ENCODE measurements at places on chromosomes 3 and 15.
A peak's percentile ranks its signal among the peaks of the same experiment; 100 is the strongest.

DNA sequence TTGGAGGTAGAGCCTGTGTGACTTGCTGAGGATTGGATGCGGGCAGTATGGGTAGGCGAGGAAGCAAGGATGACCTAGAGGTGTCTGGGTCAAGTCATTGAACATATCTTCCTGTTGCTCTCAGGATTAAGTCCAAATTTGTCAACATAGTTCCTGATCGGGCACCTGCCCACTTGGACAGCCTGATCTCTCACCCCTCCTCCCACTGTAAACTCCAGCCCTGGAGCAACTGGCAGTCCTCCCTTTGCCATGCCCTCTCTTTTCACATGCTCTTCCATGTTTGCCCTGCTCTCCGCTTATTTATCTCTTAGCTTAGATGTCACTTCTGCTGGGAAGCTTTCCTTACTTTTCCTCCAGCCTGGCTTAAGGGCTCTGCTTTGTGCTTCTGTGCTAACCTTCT, 47.6 kb upstream of the PPP4R2 start:
- DNase-seq: no peak

- DNase-seq: no peak
These were observed 3.4 kb upstream of the PPP1R14D start for GRCh38 chr15:40831861-40832260.

DNA sequence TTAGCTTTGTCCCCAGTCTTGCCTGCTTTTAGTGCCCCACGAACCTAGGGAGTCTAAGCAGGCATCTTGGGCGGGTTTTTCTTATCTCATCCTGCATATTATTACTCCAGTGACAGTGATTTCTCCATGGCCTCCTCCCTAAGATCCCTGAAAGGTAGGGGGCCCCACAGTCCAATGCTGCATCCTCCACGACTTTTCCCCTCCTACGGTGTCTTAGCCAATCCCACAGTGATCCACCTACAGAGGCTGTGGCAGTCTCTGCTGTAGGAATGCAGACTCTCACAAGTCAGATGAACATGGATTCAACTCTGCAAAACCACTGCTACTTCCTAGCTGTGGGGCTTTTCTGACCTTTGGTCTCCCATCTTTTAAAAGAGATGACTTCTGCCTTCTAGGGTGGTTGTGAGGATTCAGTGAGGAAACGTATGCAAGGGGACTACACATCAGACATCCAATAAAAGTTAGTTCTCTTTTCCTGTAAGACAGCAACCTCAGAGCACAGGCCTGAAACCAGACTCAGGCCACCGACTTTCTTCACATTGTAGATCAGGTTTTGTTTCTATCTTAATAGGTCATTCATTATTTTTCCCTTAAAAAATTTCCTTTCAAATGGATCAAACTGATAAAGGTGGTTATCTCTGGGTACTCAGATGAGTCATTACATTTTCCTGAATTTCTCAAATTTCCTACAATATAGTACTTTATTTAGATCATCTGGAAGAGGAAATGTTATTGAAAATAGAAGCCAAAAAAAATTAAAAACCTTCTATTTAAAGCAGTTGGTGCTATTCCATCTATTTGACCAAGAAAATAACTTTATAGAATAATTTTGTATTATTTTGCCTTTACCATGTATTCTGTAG, 23.2 kb downstream of the ILDR1 start:
- peak; percentile 49 for DNase-seq

DNA sequence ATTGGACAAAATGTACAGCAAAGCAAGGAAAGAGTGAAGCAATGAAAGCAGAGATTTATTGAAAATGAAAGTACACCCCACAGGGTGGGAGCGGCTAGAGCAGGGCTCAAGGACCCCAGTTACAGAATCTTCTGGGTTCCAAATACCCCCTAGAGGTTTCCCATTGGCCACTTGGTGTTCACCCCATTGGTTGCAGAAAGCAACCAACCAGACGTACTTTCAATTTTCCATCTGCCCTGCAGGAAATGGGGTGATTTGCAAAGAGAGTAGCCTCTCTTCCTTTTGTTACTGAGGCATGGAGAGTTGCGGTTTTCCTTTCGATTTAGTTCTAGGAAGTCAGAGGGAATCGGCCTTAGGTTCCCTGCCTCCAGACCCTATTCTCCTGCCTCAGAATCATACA, 2.4 kb downstream of the PML start:
- no peak for DNase-seq

- DNase-seq: no peak
These were observed 12.3 kb upstream of the PDZRN3 start for GRCh38 chr3:73637042-73637441.

- DNase-seq: no peak
These were observed 665.9 kb downstream of the SQOR start for GRCh38 chr15:46300716-46301115.

DNA sequence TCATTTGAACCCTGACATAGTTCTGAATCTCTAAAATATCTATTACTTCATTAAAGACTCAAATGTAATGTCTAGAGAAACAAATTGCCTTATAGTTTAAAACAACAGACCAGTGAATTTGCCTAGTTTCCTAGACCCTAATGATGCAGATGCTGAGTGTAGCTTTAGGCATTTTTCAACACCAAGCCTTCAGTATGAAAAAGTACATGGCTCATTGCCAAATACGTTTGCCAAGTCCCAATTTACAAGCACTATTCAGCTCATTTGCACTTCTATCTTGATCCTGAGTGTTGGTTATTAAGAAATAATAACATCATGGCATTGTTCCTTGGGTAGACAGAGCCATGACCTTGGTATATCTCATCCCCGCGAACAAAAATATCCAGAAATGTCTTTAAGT, 46.8 kb downstream of the EOMES start:
- DNase-seq: peak; percentile 43

GRCh38 chr15:73899197-73900094, 26.1 kb downstream of the TBC1D21 start:
- DNase-seq: no peak

- DNase-seq: no peak
These were observed 90.9 kb downstream of the STRIT1 start for GRCh38 chr3:155202626-155203025.

DNA sequence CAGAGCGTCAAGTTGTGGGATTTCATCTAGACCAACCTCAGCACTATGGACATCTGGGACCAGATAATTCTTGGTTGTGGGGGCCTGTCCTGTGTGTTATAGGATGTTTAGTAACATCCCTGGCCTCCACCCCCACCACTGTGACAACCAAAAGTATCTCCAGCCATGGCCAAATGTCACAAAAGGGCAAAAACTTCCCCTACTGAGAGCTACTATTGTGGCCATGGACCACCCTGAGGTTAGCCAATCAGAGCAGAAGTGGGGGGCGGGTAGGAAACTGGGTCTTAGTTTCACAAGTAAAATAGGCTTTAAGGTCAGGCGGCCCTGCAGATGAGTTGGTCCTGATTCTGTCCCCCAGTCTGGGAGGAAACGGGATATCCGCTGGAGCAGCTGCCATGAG, 25.4 kb downstream of the KIF7 start:
- no peak for DNase-seq

GRCh38 chr15:94259863-94260262, 28.5 kb downstream of the MCTP2 start:
- DNase-seq: no peak

- DNase-seq: no peak
These were observed 11.5 kb downstream of the ARHGEF3 start for GRCh38 chr3:56790016-56790821.

GRCh38 chr3:13002398-13003124, 70.7 kb downstream of the IQSEC1 start:
- DNase-seq: no peak

DNA sequence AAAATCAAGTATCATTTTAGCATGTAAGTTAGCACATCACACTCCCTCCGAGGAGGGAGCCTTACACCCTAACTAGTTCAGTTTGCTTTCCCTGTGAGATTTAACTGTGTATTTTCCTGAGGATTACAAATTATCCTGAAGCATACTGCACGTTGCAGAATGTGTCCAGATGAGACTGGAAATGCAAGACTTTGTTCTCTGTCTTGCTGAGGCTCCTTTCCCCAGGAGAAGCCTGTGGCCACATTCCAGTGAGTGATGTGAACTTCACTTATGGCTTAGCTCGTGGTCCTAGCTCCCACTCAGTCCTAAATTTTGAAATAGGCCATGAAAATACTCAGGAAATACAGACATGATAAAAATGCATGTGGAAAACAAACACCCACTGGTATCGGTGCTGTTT, 23.7 kb downstream of the PDZRN3 start:
- DNase-seq: no peak

DNA sequence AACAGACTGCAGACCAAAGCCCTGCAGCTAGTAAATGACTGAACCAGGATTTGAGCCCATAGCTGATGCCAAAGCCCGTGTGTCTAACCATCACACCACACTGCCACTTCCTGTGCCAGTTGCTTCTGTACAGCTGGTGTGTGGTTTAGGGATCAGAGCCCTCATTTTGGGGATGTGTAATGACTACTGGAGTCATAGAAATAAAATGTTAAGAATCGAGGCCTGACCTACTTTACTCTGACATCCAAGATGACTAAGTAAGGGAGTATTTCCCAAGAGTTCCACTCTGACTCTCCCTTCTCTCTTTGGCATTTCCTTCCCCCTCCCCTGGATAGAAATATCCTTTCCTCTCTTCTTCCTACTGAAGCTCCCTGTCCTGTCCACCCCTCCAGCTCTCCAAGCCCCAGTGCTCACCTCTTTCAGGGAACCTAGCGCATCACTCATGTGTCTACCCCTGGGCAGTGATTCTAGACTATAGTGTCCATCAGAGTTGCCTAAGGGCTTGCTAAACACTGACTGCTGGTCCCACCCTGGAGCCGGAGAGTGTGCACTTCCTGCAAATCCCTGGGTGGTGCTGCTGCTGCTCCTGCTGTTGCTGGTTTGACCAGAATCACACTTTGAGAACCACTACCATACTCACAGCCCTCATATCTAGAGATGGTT, 53.8 kb downstream of the MGLL start:
- DNase-seq: no peak

DNA sequence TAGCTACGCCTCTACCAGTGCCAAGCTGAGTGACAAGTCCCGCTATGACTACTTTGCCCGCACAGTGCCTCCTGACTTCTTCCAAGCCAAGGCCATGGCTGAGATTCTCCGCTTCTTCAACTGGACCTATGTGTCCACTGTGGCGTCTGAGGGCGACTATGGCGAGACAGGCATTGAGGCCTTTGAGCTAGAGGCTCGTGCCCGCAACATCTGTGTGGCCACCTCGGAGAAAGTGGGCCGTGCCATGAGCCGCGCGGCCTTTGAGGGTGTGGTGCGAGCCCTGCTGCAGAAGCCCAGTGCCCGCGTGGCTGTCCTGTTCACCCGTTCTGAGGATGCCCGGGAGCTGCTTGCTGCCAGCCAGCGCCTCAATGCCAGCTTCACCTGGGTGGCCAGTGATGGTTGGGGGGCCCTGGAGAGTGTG, 5.7 kb downstream of the GRM2 start:
- no peak for DNase-seq

DNA sequence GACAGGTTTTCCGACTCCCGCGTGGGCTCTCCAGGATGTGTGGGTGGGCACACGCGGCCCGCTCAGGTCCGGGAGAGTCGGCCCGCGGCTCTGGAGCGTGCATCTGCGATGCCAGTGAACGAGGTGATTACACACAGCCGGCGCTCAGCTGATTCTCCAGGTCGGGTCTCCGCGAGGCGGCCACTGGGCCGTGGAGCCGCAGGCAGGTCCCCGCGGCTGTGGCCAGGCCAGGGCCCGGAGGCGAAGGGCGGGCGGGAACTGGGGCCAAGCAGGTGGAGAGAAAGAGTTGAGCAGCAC, 13.2 kb downstream of the PAK6 start:
- DNase-seq: no peak

DNA sequence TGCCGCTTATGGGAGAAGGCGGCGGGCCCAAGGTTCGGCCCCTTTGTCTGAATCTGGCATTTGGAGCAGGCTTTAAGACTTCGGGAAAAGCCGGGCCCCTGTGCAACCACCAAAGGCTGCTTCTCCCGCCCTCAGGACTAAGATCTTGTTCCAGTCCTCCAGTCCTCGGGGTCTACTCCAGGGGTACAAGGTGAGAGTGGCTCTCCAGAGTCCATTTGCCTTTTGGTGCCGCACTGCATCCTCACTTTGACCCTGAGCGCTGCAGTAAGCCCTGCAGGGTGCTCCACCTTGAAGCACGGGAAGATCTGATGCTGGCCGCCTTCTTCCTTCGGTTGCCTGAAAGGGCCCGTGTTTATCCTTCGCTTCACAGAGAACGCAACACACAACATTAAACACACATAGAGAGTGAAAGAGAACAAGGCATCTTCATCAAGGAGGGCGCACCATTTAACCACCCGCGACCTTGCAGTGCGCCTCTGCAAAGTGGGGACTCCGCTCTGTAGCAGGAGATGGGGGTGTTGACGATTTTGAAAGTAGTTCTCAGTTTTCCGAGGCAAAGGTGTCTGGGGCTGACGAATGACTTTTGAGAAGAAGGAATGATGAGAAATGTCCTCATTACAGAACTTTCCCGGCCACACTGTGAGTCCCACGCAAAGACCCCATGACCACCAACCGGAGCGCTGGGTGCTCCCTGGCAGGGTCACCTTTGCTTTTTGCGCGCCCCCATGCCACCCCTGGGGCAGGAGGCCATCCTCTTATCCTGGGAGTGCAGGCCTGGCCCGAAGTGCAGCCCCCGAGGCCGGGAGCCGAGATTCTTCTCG, 1.0 kb downstream of the PIGZ start:
- no peak for DNase-seq

DNA sequence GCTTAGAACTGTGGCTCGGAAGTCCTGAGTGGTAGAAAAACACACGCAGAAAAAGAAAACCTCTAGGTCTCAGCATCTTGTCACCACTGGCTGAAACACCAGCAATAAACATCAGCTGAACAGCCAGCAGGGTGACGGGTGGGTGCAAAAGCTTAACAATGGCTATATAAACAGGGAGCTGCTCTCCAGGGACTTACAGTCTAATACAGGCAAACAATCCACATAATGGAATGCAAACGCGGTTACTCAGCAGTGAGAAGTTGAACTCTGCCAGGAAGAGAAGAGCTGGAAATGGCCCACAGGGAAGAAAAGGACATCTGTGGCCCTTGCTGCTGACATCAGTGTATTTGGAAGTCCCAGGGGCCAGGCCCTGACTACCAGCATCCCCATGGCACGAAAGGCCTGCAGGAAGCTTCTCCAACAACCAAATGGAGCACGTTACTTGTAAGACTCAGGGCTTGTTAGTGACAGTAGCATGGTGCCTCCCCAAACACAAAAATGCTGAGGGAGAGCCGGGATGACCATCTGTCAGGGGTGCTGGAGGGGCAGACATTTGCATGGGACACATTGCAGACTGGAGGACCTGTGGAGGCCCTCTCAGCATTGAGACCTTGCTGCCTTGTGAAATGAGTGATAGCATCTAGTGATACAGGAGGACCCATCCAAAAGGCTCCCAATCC, 3.0 kb downstream of the HEG1 start:
- peak; percentile 47 for DNase-seq

GRCh38 chr3:38114875-38115644, 21.9 kb downstream of the ACAA1 start:
- DNase-seq: no peak

- peak; percentile 53 for DNase-seq
These were observed 92.4 kb downstream of the OXNAD1 start for GRCh38 chr3:16357186-16358121.

GRCh38 chr15:37143351-37143750, 43.0 kb upstream of the MEIS2 start:
- DNase-seq: no peak

- DNase-seq: no peak
These were observed 121.6 kb downstream of the TFG start for GRCh38 chr3:100830931-100831330.

GRCh38 chr3:182420741-182421140, 372.6 kb upstream of the ATP11B start:
- no peak for DNase-seq

GRCh38 chr3:5056111-5056391, 66.0 kb upstream of the ARL8B start:
- DNase-seq: no peak

All from Ammon's horn (tissue), 1 donor.